ENCODE measurements at places on chromosomes 12 and 14.

- DNase-seq, result no peak
These were observed 14.3 kb downstream of the CINP start for GRCh38 chr14:102348376-102348775.

- DNase-seq, result no peak
These were observed 215.2 kb upstream of the SSTR1 start for GRCh38 chr14:37992499-37992898.

GRCh38 chr12:96033549-96034389 is 1.6 kb downstream of the LTA4H start:
- DNase-seq, result no peak

DNA sequence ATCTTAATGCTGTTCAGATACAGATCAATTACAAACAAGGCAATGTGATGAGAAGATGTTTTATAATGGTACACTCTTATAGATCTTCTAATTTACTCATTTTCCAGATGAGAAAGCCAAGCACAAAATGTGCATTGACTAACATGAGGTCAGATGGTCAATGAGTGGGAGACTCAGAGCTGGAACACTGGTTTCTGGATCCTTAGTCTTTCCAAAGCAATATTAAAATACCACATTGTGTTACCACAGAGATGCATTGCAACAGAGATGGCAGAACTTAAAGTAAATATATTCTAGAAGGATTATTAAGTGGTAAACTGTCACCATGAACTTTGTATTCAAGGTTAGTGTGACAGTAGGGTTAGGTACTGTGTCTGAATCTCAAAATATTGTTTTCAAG is 113.6 kb downstream of the SLC15A5 start:
- DNase-seq, result no peak

DNA sequence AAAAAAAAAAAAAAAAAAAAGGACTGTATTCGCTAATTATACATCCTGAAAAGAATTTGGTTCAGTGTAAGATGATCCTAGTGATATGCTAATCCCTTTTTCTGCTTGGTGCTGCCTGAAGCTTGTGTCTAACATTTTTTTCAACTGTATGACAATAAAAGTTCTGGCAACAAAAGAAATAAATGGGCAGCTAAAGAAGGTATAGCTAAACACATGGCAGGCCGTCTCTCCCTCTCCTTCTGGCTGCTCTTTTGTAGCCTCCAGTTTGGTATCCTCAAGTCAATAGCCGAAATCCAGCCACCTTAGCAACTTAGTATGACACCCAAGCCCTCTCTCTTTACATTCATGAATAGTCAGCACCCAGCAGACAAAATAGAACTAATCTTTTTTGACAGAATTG is 198.3 kb upstream of the OTX2 start:
- no peak for DNase-seq

GRCh38 chr12:42666671-42667243 is 77.2 kb upstream of the PRICKLE1 start:
- DNase-seq, result no peak

DNA sequence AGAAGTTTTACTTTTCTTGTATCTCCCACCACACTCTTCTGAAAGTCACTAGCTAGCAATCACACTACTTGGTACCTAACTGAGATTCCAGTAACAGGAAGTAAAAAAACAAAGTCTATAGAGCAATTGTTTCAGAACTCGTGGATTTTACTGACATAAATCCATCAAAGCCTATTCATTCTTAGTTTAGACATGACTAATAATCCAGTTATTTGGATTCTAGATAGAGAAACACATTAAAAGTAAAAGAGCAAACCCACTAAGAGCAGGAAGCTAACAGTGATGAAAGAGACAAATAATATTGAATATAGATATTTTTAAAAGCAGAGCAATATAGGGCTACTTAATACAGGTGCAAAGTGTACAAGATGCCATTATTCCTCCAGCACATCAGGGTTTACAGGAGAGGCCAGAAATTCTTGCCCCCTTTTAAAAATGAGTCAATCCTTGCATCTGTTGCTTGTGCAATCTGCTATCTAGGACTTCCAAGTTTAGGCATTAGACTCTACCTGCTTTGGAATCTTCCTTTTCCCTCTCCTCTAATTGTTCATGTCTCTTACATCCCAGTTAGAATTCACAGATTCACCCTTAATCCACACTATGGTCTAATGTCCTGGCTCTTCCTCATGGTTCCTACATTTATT is 6.0 kb downstream of the HEATR5A start:
- peak; percentile 57 for DNase-seq

GRCh38 chr12:102622618-102623017 is 142.3 kb upstream of the IGF1 start:
- DNase-seq, result no peak

GRCh38 chr12:6613015-6613775 is 6.0 kb upstream of the CHD4 start:
- DNase-seq, result peak; percentile 73

DNA sequence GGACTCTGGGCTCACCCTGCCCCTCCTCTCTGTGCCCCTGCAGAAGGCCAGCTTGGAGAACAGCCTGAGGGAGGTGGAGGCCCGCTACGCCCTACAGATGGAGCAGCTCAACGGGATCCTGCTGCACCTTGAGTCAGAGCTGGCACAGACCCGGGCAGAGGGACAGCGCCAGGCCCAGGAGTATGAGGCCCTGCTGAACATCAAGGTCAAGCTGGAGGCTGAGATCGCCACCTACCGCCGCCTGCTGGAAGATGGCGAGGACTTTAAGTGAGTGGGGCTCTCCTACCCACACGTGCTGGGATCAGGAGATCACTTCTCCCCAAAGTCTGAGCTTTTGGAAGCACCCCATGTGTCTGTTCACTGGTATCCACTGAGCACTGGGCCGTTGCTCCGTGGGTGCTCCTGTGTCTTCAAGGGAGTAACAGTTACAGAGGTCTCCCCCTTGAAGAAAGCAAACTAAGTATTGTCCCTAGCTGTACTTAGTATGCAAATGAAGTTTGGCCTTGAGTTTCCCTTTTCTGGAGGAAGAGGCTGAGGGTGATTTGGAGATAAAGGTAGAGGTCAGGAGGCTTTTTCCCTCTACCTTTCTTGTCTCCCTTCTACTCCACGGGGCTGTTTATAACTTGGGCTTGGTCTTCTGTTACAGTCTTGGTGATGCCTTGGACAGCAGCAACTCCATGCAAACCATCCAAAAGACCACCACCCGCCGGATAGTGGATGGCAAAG is 3.3 kb downstream of the KRT18 start:
- peak; percentile 30 for DNase-seq

- no peak for DNase-seq
These were observed 8.2 kb downstream of the WBP11 start for GRCh38 chr12:14795028-14795448.

DNA sequence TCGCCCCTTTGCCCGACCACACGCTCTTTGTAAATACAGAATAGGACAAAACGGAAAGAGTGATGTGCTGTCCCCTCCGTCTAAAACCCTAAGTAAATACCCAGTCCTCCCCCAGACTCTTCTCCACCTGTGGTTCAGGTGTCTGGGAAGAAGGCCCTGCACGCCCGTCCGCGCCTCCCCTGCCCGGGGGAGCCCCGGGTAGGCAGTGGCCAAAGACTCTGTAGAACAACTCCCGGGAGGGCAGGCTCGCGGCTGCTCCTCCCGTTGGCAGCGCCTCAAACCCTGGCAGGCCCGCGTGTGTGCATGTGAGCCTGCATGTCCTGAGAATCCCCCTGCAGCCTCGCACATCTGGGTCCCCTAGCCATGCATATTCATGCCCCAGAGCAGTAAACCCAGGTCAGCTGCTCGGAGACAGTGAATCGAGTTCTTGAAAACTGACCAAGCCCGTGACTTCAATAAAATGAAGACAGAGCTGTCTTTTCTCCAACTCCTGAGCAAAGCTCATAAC is 165.8 kb downstream of the MON2 start:
- no peak for DNase-seq

DNA sequence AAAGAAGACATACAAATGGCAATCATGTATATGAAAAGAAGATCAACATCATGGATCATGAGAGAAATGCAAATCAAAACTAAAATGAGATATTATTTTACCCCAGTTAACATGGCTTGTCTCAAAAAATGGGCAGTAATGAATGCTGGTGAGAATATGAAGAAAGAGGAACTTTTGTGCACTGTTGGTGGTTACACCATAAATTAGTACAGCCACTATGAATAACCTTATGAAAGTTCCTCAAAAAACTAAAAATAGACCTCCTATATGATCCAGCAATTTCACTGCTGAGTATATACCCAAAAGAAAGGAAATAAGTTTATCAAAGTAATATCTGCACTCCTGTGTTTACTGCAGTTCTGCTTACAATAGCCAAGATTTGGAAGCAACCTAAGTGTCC is 151.7 kb downstream of the PDZRN4 start:
- no peak for DNase-seq

DNA sequence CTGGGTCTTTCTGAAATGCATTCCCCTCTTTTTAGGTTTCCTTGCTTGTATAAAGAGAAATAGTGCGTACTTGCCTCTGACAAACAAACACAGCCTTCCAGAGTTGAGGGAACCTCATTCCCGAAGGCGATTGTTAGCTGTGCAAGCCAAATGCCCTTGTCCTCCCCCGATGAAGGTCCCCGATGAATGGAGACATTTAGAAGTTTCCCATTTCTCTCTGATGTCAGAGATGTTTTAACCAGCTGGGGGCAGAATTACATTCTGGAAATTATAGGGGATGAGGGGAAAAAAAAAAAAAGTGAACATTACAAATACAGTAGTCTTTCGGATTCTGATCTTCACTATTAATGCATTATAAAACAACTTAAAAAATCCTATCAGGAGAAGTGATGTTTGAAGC is 366.8 kb downstream of the VRK1 start:
- no peak for DNase-seq

- no peak for DNase-seq
These were observed 345 bp downstream of the ASPG start for GRCh38 chr14:104085889-104086201.

- no peak for DNase-seq
These were observed 90.1 kb downstream of the RPAP3 start for GRCh38 chr12:47615711-47616110.

DNA sequence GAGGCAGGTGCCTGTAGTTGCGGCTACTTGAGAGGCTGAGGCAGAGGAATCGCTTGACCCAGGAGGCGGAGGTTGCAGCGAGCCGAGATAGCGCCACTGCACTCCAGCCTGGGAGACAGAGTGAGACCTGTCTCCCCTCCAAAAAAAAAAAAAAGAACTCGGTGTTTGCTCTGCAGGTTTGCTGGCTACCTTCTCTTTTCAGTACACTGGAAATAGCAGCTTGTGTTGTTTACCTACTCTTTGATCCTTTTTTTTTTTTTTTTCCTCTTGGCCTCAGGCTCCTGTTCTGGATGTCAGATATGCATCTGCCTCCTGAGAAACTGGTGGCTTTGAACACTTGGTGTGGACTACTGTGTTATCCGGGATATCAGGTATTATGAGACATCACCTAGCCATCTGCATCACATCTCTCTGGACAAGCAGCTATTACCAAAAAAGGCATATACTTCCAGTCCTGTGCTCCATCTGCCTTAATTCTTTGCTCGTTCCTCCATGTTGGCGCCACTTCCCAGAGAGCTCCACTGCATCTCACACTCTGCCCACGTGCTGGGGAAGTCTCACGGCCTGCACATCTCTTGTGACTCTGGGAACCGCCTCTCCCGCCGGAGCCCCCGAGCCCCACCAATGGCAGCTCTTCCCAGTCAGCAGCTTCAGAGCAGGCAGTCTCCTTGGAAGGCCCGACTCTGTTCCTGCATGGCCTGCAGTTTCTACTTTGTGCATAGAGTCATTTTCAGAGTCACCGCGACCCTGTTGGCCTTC is 50.9 kb upstream of the TRAF3 start:
- no peak for DNase-seq

DNA sequence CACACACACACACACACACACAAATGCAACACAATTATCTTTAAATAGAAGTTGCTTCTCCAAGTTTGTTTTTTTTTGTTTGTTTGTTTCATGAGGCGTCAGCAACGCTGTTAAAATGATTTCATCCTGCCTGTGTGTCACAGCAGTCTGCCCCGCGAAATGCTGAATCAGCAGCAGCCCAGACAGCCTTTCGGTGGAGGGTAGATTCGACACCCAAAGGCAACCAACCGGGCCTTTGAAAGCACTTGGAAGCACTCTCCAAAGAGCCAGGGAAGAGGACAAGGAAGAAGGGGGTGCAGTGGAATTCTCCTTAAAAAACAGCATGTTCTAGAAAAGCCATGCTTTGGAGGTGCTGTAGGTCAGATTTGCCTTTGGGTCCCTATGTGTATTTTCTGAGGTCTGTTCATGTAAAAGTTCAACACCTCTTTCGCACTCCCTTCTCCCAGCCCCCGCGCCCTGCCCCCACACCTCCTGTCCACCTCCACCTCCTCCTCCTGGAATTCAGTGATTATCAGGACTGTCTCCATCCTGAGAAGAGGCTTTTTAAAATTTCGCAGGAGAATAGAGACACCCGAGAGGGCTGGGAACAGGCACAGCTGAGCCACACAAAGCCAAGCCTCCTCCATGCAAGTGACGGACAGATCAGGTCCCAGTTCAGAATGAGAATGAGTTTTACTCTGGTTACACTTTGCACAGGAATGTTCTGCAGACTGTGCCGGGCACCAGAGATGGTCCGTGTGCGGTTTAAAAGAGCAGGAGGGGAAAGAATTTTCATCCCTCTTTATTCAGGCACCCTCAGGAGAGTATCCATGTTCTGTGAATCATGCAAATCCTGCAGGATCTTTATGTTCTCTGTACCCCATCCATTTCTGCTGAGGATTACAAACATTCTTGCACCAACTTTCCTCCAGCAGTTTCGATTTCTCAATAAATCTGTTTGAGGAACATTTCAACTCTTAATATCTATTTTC is 177.9 kb downstream of the ETV6 start:
- DNase-seq, result peak; percentile 39

DNA sequence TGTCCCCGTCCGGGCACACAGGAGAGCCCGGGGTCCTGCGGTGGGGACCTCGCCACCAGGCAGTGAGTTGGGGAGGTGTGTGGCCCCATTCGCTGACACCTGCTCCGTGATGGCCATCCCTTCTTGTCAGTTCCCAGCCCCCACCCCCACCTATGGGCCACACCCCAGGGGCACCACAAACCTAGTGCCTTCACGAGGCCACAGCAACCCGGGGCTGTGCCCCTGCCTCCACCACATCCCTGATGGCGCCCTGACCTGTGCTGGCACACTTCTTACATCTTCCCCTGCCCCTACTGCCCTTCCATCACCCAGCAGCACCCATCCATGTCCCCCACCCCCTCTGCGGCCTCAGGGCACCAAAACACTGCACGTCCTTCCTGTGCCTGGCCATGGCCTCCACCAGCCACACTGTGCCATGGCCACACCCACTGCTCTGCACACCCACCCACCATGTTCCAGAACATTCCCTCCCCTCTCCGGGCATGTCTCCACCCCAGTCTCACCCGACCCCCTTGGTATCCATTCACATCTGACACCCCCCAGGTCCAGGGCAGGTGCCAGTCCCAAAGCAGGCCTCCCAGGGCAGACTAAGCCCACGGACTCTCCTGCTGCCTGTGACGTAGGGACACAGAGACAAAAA is 24.4 kb downstream of the JAG2 start:
- no peak for DNase-seq

- DNase-seq, result peak; percentile 52
These were observed 43.0 kb upstream of the GLIPR1 start for GRCh38 chr12:75437564-75437963.

GRCh38 chr12:93202688-93203087 is 175.0 kb upstream of the NUDT4 start:
- no peak for DNase-seq

- no peak for DNase-seq
These were observed 3.6 kb downstream of the FGD4 start for GRCh38 chr12:32402946-32403345.

Data from kidney tubule cell (primary cell).